ENCODE measurements at places on chromosomes 4 and X. TPM values are rescaled to one million over a fixed set of nuclear protein-coding genes. Genes with fewer than 3 reads are reported as not detected.

Gene GLOD5
- total RNA-seq = 0.93 TPM

Gene RNF128
- 9.7 TPM for total RNA-seq

Gene FRMD7
- not detected for total RNA-seq

Gene DMRTC1
- not detected for total RNA-seq

Gene CXXC4
- total RNA-seq = not detected

Gene EVC2
- total RNA-seq = not detected

Gene UGT2B10
- total RNA-seq = 148 TPM

Gene HTR2C
- not detected for total RNA-seq

Gene NKX3-2
- 0.13 TPM for total RNA-seq

Measured in HepG2 (cell line).